RWPE2 (cell line): ENCODE measurements at places on chromosomes 1 and 21.

- H3K36me3 ChIP-seq: no peaks in the 10 kb centered on the region
- H3K27ac ChIP-seq: peak overlapping the region; percentile 87
- peak; percentile 65 for DNase-seq
- peaks cover 9% of the 10 kb centered on the region for H3K4me1 ChIP-seq
- no peaks in the 10 kb centered on the region for H3K27me3 ChIP-seq
Measured at GRCh38 chr1:244970236-244970743, 105.9 kb upstream of the HNRNPU start.

DNA sequence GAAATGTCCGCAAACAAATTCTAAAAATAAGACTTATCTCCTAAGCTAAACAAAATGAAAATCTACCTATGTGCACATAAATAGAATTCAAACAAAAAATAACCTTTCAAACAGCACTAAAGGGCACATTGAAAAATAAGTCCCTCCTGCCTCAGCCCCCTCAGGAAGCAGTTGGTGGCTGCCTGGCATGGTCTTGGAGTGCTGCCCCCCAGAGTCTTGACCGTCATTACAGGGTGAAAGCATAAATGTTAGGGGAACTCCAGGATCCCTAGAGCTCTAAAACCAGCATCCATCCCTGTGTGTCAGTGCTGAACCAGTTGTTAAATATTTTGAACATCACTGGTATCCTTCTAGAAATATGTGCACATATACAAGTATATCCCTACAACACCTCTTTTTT is 6.5 kb upstream of the NPL start:
- no peaks in the 10 kb centered on the region for H3K4me1 ChIP-seq
- H3K36me3 ChIP-seq: no peaks in the 10 kb centered on the region
- no peak overlapping the region for H3K27ac ChIP-seq
- no peak overlapping the region for H3K4me3 ChIP-seq
- no peaks in the 10 kb centered on the region for H3K27me3 ChIP-seq

GRCh38 chr1:198667807-198668206 is 29.0 kb downstream of the PTPRC start:
- no peaks in the 10 kb centered on the region for H3K27me3 ChIP-seq
- H3K27ac ChIP-seq: no peak overlapping the region
- H3K36me3 ChIP-seq: no peaks in the 10 kb centered on the region
- H3K4me1 ChIP-seq: peaks cover 33% of the 10 kb centered on the region
- DNase-seq: no peak

DNA sequence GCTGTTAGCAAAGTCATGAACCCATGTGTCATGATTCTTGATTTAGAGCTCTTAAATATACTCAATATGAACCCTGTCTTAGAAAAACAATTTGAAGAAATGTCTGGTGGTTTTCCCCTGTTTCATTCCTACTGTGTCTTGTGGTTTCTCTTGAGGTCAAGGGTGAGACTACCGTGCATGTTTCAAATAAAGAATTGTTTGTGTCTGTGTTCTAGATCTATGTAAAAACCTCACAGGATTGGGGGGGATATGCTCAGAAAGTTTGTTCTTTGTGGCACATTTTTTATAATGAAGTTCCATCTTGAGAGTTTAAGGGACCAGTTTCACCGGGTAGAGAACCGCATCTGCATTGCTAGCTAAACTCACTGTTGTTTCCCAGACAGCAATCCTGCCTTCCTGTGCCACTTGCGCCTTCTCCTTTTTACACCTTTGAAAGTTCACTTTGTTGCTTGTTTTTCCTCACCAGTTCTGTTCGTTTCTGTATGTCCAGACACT is 30.9 kb upstream of the CACYBP start:
- DNase-seq: no peak
- H3K27me3 ChIP-seq: no peaks in the 10 kb centered on the region
- peaks cover 11% of the 10 kb centered on the region for H3K4me1 ChIP-seq
- no peaks in the 10 kb centered on the region for H3K36me3 ChIP-seq
- no peak overlapping the region for H3K4me3 ChIP-seq

- no peaks in the 10 kb centered on the region for H3K27me3 ChIP-seq
- peak overlapping the region; percentile 37 for H3K27ac ChIP-seq
- H3K4me1 ChIP-seq: peaks cover 12% of the 10 kb centered on the region
- no peaks in the 10 kb centered on the region for H3K36me3 ChIP-seq
Measured at GRCh38 chr1:152252157-152252556, 28.2 kb upstream of the HRNR start.

DNA sequence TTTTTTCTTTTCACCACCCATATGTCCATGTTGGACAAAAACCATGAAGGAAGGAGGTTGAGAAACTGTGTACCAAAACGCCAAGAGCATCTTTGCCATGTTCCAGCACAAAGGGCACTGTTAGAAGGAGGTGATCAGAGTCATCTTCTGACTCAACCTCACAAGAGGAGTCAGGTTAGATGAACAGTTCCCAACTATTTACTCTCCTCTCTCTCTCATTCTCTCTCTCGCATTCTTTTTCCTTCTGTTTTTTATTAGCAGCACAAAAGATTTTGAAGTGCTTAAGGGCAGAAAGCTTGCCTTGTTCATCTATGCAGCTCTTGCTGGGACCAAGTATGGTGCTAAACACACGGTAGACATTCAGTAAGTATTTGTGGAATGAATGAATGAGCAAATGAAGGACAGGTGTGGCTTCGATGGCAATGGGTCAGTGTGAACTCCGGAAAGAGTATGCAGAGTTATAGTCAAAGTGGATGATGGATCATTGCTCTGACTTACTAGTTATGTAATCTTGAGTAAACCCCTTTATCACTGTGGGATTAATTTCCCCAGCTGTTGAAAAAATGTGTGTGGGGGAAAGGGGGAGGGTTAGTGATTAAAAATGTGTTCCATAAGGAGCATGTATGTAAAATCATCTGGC is 33.9 kb downstream of the DDR2 start:
- no peak overlapping the region for H3K27ac ChIP-seq
- H3K36me3 ChIP-seq: no peaks in the 10 kb centered on the region
- H3K4me1 ChIP-seq: no peaks in the 10 kb centered on the region
- no peaks in the 10 kb centered on the region for H3K27me3 ChIP-seq

DNA sequence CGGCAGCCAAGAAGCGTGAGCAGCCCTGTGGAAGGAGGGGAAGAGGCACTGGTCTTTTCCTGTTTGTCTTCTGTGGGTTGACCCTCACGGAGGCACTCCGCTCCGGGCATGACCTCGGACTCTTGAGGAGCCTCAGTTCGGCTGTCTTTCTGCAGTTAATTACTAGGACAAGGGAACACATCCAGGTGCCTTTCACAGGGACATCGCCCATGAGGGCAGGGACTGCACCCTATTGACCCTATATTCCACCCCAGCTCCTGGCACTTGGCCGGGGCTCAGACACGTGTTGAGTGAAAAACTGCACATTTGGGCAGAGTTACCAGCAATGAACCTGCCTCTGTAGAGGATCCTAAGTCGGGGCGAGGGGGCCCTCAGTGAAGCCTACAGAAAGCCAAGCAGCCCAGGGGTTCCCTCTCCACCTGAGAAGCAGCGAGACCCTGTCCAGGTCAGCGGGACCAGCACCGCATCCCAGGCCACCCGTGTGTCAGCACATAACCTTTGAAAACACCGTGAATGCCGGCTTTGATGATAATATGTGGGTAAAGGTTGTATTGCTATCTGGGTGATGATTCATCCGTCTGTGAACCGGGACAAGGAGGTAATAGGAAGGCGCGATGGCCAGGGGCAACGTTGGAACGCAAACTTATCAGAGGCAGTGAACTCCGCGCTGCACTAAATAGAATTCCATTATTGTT is 161.4 kb upstream of the ARHGEF16 start:
- H3K4me1 ChIP-seq: no peaks in the 10 kb centered on the region
- no peak overlapping the region for H3K4me3 ChIP-seq
- no peak overlapping the region for H3K27ac ChIP-seq
- DNase-seq: no peak

DNA sequence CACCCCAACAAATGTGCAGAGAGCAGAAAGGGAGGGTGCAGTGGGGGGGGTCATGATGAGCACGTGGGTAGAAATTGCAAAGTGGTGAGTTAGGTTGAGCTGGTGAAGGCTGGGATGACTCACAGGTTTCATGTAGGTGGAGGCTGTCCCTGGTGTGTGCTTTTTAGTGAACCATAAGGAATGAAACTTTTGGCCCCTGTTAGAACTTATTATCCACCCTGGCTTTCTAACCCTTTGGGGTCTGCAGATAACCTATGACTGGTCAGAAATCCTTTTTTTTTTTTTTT is 46.9 kb downstream of the DOP1B start:
- H3K27me3 ChIP-seq: no peaks in the 10 kb centered on the region
- peaks cover 34% of the 10 kb centered on the region for H3K4me1 ChIP-seq

- H3K27ac ChIP-seq: no peak overlapping the region
- no peak for DNase-seq
- H3K27me3 ChIP-seq: no peaks in the 10 kb centered on the region
- no peak overlapping the region for H3K4me3 ChIP-seq
- H3K4me1 ChIP-seq: no peaks in the 10 kb centered on the region
Measured at GRCh38 chr1:89286549-89287180, 14.0 kb upstream of the GBP5 start.

GRCh38 chr1:54567961-54568360 is 19.9 kb downstream of the ACOT11 start:
- H3K4me3 ChIP-seq: no peak overlapping the region
- no peaks in the 10 kb centered on the region for H3K27me3 ChIP-seq
- peak overlapping the region; percentile 57 for H3K27ac ChIP-seq

GRCh38 chr1:43878854-43879253 is 54.7 kb upstream of the ARTN start:
- H3K36me3 ChIP-seq: no peaks in the 10 kb centered on the region
- H3K4me3 ChIP-seq: no peak overlapping the region
- H3K27me3 ChIP-seq: no peaks in the 10 kb centered on the region
- peaks cover 17% of the 10 kb centered on the region for H3K4me1 ChIP-seq
- no peak for DNase-seq
- peak overlapping the region; percentile 50 for H3K27ac ChIP-seq
